Naive thymus-derived CD8-positive, alpha-beta T cell (primary cell): ENCODE measurements at places on chromosomes 5 and 9.

GRCh38 chr5:96963267-96963666 lies 27.4 kb downstream of the LNPEP start:
- no peak for DNase-seq

DNA sequence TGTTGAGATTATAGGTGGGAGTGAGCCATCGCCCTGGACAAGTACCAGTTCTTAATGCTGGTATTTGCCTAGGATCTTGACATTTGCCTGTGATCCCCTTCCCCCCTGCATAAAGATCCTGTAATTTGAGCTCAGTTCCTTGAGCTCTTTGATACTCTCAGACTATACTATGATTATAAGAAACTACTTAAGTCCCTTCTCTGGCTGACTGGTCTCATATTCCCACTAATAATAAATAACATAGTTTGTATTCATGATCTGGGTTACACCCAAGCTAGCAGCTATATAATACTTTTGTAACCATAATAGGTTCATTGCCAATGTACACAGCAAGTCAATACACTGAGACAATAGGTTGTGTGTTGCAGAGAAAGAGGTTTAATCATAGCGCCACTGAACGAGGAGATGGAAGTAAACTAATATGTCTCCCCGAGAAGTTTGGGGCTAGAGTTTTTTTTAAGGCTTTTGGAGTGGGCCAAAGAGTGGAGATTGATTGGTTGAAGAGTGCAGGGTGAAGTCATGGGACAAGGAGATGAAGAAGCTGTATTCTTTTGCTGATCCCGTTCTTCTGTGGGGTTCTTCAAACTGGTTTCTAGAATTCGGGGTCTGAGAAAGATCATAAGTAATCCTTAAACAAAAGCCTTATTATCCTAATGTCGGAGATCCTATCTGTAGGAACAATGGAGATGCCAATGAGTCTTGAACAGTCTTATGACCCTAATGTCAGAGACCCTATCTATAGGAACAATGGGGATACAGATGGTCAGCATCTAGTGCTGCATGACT lies 20.7 kb upstream of the SHOC1 start:
- no peak for DNase-seq

GRCh38 chr5:68303038-68303738 lies 87.6 kb downstream of the PIK3R1 start:
- no peak for DNase-seq

DNA sequence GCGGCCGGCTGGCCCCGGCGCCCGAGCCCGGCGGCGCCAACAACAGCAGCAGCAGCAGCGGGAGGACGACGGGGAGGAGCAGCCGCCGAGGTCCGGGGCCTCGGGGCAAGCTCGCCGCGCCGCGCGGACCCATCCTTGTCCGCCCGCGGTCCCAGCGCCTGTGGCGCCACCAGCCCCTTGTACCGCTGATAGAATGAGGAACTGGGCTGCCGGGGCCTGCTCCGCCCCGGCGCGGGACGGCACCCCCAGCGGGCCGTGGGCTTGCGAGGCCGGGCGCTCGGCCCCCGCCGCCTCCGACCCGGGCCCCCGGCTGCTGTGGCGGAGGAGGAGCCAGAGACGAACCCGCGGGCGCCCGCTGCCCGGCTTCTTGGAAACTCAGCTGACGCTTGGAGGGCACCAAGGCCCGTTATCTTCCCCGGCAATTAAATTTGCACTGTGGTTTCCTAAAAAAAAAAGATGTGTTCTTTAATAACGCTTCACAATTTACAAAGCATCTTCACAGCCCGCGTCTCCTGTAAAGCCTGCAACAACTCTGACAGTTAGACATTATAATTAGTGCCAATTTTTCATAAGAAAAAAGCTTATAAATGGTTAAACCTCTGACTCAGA lies at the start of gene ARSB:
Gene ARSB, minus strand, starts transcription at position 195 of the 609 bp plus-strand sequence. Its CDS starts 62 bp downstream, at position 133.
- DNase-seq, result no peak

DNA sequence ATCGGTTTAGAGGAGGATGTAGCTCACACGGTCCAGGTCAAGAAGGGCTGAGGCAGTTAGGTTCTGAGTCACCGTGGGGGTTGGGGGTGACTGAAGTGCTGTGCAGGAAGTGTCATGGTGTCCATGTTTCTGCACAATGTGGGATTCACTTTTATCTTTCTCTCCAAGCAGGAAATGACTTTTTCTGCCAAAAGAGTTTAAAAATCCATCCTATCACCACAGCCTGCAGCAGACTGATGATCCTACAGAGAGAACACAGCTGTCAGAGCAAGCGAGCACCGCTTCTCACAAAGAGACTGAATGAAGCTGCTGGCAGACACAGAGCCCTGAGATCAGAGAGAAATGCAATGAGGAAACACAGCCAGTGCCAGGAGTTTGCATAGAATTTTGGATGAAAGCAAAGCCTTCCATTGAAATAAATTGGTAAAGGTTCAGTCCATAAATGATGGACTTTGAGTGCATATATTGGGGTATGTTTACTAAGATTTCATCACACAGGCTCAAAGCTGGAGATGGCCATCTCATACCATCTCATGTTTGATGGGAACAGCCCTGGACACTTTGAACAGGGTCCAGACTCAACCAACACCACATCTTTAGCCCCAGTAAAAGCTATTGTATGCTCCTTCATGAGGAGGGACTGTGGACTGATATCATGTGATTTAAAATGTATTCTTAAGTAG lies 213.9 kb upstream of the FBXL7 start:
- no peak for DNase-seq

DNA sequence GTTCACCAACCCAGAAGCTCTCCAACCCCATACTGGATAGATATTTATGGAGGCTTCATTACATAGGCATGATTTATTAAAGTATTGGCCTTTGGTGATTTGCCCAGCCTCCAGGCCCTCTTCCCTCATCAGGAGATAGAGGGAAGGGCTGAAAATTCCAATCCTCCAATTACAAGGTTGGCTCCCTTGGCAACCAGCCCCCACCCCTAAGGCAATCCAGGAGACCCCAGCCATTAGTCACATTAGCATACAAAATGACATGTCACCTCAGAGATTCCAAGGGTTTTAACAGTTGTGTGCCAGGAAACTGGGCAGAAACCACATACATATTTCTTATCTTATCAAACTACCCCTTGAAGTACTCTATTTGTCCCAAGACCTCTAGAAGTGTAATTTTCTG lies 210.0 kb downstream of the HINT1 start:
- no peak for DNase-seq

GRCh38 chr5:124550731-124551130 lies 195.7 kb downstream of the ZNF608 start:
- no peak for DNase-seq

- no peak for DNase-seq
These were observed 66.7 kb upstream of the PRSS3 start for GRCh38 chr9:33728613-33729012.

DNA sequence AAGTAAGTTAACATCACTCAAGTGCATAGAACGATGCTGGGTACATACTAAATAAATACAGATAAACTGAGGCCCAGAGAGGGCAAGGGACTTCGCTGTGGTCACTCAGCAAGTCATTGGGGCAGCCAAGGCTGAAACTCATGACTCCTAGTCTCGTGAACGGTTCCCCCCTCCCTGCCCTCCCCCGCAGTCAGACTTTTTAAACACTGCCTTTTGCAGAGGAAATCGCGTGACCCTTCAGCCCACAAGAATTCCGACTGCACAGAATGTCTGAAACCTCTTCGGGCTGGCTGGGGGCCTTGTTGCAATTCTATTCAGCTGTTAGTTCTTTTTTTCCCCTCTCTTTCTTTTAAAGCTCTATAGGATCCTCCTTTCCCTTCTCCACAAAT lies 28.1 kb downstream of the NEK6 start:
- DNase-seq, result no peak

- no peak for DNase-seq
These were observed 20.3 kb upstream of the TERT start for GRCh38 chr5:1315018-1315708.

GRCh38 chr9:137273095-137273490 lies 4.4 kb upstream of the TOR4A start:
- no peak for DNase-seq

DNA sequence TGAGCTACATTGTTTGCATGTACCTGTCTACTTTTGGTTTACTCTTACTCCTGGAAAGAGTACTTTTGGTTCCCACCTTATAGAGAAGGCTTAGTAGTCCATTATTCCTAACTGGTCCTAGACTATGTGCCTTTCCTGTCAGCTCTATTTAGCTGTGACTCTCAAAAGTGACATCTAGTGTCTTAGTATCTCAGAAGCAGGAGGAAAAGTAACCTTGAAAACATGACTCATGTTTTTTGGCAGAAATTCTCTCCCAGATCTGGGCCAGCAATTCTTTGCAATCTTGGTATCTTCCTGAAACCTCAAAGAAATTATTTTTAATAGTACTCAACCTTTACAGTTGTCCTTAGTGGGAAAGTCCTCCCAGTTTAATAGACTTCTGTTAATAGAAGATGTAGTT lies 691.7 kb upstream of the SEMA6A start:
- no peak for DNase-seq
